ENCODE measurements at places on chromosomes 2 and 18.

GRCh38 chr2:96296925-96297324, 8.4 kb downstream of the SNRNP200 start:
- DNase-seq = no peak

DNA sequence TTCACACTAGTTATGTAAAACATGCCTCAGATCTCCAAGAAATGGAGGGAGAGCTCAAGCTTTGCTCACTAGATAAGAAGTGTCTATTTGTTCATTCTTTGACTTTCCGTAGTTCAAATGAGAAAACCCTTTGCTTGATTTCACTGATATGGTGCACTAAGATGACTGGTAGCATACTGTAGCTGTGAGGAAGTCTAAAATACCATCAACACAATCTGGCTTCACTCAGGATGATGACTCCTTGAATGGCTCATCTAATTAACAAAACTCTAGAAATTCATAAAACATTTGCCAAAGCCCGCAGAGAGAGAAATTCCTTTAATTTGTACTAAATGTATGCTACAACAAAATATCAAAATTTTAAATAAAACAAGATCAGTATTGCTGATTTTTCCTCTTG, 152.8 kb upstream of the STK17B start:
- DNase-seq = no peak

DNA sequence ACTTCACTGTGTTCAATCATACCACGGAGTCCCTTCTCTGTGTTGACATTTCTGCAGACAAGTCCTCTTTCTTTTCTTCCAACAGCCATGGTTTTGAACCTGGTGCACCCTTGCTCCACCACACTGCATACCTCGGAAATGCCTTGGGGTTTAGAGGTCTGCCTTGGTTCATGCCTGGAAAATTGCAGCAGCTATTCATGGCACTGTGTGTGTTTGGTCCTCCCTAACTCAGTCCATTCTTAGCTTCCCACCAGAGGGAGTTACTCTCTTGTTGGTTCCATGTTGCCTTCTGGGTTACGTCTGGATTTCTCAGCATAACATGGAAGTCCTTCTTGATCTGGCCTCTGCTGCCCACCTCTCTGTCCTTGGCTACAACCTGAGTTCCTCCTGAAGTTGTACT, 206.0 kb downstream of the FHOD3 start:
- DNase-seq = no peak

DNA sequence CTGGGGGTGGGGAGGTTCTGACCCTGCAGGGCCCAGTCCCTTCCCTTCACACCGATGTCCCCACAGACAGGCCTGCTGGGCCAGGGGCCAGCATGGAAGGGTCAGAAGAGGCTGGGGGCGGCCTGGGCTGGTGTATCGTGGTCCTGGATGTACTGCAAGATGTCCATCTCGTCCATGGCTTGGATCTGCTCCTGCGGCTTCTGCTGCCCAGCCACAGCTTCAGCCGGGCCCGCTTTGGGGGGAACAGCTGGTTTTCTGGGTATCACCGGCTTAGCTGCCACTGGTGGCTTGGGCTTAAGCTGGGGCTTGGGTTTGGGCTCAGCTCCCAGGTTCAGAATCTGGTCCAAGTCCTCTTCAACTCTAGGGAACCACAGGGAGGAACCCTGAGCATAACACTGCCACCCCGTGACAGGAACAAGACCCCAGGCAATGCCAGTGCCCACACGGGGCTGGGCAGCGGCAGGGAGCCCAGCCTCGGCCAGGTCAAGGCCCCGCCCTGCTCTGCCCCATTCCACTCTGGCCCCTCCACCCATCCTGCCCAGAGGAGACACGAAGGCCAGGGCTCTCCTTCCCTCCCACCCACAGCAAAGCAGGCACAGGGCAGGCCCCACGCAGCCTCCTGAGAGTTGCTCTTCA, 31.9 kb downstream of the HS1BP3 start:
- DNase-seq = no peak

GRCh38 chr2:12161085-12161484, 414.7 kb downstream of the LPIN1 start:
- DNase-seq = no peak

DNA sequence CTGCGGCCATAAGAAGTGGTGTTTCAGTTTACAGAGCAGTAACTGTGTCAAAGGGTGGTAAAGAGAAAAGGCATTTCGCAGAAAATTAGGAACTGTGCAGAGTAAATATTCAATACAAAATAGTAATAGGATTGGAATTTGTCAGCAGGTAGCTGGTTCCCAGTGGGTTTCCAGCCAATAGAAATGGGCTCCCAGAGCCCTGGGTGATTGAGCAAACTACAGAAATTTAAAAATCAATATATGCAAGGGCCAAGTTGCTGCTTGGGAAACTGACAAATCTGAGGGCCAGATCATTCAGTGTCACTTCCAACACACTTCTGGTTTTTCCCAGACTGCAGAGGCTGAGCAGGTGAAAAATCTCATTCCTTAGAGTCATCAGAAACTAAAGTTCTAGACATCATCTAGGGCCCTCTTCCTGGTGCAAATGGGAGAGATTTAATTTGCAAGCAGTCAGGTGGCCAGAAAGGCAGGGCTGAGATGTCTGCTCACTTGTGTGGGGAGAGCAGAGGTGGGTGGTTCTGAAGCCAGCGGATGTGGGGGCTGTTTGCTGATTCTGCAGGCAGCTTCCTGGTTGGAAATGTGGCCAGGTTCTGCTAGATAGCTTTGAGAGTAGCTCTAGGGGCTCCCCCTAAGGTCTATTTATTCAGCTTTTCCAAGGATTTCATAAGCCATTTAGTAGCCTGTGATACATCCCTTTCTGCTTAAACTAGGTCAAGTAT, 182.4 kb downstream of the NCK2 start:
- DNase-seq = no peak

DNA sequence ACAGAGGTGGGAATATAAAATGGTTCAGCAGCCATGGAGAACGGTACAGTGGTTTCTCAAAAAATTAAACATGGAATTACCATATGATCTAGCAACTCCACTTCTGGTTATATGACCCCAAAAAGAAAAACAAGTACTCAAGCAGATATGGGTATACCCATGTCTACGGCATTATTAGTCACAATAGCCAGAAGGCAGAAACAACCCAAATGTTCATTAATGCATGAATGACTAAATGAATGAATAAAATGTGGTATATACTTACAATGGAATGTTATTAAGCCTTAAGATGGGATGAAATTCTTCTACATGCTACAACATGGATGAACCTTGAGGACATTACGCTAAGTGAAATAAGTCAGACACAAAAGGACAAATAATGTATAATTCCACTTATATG, 266.8 kb upstream of the FBXO11 start:
- no peak for DNase-seq

DNA sequence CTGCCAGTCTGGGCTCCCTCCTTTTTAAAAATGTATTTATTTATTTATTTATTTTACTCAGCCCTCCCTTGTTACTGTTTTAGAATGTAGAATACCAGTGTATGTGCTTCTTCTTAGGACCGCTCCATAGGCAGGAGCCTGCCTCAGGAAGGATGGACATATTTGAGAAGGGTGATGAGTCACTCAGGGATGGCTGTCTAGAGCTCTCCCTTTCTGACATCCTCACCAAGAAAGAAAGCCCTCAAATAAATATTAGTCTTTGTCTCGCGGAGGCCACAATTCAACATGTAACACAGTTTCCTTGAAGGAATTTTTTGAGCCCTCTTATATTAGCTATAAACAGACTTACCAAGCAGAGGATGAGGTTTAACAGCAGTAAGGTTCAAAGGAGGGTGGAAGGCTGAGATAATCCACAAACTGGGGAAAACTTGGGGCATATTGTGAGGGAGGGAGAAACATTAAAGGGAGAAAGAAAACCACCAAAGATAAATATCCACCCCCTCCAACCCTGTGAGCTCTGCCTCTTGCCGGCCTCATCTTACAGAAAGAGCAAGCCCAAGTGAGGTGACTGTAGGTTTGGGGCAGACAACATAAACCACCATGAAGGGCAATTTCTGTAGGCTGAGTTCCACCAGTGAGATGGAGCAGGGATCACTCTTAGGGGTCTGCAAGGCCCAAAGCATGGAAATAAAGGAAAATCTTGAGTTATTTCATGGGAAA, 163.4 kb downstream of the LRRTM1 start:
- DNase-seq = no peak

GRCh38 chr2:120546865-120547390, 188.7 kb upstream of the GLI2 start:
- no peak for DNase-seq

- no peak for DNase-seq
Observed at GRCh38 chr18:44949967-44950366, 269.3 kb downstream of the SETBP1 start.

DNA sequence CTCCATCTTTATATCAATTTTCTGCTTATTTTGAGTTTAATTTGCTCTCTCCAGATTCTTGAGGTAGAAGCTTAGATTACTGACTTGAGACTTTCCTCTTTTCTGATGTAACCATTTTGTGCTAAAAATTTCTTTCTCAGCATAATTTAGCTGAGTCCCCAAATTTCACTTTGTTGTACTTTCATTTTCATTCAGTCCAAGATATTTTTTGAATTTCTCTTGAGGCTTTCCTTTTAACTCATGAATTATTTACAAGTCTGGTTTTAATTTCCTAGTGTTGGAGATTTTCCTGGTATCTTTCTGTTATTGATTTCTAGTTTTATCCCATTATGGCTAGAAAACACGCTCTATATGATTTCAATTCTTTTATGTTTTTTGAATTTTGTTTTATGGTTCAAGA, 144.7 kb upstream of the PGAP1 start:
- no peak for DNase-seq

- no peak for DNase-seq
Observed at GRCh38 chr2:240991378-240992263, 6.8 kb upstream of the SNED1 start.

DNA sequence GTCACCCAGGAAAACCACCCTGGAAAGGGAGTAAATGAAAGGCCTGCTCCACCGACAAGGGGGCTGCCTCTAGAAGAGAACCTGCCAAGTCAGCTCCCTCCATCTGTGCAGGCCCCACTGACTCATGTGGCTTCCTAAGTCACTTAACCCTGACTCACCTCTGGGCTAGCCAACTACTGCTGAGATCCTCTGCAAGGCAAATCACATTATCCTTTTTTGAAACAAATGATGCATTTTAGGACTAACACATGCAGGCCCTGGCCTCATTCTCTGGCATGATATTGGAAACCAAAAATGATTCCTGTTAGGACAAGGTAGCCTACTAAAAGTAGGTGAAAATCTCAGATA, 474.6 kb downstream of the EPHA4 start:
- no peak for DNase-seq

GRCh38 chr2:119732601-119733164, 27.0 kb upstream of the PTPN4 start:
- no peak for DNase-seq

- no peak for DNase-seq
Observed at GRCh38 chr18:50372743-50373142, 2.1 kb upstream of the SKA1 start.

DNA sequence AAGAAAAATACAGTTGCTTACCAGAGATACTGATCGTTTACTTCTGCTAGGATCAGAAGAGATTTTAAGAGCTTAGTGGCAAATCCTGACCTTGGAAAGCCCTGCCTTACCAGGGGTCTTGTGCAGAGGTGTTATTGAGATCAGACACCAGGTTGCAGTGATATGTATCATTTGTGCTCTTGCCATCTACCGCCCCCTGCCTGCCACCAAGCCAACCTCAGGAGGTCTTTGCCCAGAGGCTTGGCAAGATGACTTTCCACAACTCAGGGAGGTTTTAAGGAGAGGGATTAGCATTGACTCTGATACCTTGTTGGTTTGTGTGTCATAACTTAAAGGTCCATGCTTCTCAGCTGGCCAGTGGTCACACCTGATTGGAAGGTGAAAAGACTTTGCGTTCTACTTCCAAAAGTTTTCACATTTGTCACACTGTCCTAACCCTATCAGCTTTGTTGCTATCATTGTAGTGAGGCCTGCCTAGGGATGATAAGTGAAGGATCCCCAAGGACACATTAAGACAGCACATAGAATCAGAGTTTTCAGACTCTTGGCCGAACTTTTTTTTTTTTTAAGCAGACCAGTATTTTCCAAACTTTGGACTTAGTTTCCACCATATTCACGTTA, 46.2 kb upstream of the MGAT5 start:
- no peak for DNase-seq

- DNase-seq = no peak
Observed at GRCh38 chr18:60421356-60422118, 49.0 kb upstream of the MC4R start.

DNA sequence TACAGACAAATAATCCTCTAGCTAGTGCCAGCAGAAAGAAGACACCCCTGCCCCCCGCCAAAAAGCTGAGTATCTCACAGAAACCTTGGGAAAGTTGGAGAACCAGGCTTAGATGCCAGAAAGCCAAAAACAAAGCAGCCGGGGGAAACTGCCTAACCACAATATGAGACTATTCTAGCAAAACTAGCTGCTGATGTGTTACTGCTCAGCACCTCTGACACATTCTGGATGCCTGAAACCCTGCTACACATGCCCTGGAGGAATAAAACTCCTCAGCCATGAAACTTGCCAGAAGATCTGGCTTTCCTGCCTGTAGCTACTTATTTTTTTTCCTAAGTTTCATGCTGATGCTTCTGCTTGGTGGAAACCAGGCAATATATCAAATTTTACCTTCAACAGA, 122.7 kb upstream of the GCFC2 start:
- no peak for DNase-seq

DNA sequence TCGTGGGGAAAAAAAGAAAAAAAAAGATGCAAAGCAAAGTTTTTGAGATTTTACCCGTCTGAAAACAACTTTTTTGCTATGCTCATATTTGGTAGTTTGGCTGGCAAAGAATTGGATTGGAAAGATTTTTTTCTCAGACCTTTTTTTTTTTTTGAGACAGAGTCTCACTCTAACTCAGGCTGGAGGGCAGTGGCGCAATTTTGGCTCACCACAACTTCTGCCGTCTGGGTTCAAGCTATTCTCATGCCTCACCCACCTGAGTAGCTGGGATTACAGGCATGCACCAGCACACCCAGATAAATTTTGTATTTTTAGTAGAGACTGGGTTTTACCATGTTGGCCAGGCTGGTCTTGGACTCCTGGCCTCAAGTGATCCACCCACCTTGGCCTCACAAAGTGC, 56.3 kb upstream of the TANC1 start:
- no peak for DNase-seq

GRCh38 chr18:74604774-74605173, 7.1 kb downstream of the ZNF407 start:
- DNase-seq = no peak

DNA sequence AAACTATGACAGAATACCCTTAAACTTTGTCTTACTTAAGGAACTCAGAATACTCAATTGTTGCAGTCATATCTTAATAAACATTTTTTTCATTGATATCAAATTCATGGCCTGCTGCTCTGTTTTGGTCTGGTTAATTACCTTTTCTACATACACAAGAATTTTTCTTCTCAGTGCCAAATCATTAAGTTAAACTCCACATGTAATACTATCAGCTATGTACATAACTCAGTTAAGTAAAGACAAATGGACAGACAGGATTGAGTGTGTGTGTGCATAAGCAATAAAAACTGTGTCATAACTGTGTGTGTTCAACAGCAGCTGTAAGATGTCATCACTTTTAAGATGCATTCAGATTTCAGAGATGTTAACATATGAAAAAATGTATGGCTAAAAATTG, 34.4 kb downstream of the VRK2 start:
- no peak for DNase-seq

GRCh38 chr18:21194871-21195771, 46.9 kb upstream of the GREB1L start:
- DNase-seq = peak; percentile 11

- no peak for DNase-seq
Observed at GRCh38 chr2:105076121-105076520, 38.3 kb downstream of the MRPS9 start.
